ENCODE measurements at places on chromosomes 2 and 18.

DNA sequence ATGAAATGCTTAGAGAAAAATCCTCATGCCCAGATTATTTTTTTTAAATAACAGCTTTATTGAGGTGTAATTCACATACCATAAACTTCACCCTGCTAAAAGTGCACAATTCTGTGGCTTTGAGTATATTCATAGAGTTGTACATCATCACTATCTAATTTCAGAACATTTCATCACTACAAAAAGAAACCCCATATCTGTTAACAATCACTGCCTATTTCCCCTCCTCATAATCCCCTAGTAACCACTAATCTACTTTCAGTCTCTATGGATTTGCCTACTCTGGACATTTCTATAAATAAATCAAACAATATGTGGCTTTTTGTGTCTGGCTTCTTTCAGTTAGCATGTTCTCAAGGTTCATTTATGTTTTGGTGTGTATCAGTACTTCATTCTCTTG is 51.4 kb downstream of the OSBPL1A start:
- no peak for DNase-seq

GRCh38 chr18:55301824-55302166 is 286.2 kb downstream of the TCF4 start:
- no peak for DNase-seq

DNA sequence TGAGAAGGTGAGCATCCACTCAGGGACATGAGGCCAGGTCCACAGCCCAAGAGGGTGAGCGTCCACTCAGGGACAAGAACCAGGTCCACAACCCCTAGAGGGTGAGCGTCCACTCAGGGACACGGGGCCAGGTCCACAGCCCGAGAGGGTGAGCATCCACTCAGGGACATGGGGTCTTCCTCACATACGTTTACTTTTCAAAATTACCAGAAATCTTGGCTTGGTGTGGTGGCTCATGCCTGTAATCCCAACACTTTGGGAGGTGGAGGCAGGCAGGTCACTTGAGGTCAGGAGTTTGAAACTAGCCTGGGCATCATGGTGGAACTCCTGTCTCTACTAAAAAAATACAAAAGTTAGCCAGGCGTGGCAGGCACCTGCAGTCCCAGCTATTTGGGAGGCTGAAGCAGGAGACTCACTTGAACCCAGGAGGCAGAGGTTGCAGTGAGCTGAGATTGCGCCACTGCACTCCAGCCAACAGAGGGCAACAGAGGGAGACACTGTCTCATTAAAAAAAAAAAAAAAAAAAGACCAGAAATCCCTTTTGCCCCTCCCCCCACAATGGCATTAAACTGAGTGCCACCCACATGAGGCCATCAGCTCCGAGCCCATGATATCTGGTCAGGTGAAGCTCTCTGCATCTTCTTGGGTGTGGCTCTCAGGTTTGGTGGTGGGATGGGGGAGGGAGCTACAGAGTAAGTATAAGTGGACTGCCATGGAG is 9.0 kb upstream of the MBP start:
- DNase-seq = no peak

GRCh38 chr2:42771546-42772153 is 7.7 kb upstream of the OXER1 start:
- no peak for DNase-seq

DNA sequence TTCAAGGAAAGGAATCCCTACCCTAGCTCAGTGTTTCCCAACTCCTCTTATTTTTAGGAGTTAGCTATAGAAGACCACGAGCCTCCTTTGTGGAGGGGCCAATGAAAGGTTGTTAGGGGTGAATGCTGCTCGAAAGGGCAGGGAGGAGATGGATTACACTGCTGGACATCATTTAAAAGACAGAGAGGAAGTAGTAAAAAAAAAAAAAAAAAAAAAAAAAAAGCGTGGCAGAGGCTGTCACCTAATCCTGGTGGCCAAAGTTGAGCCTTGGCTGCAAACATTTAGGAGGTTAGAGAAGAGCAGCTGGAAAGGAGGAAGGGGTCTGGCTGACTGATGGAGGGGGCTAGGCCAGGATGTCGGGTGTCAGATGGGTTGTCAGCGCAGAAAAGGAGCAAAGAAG is 139.0 kb upstream of the KLF7 start:
- no peak for DNase-seq

- no peak for DNase-seq
Observed at GRCh38 chr18:2002151-2002550, 569.2 kb downstream of the METTL4 start.

DNA sequence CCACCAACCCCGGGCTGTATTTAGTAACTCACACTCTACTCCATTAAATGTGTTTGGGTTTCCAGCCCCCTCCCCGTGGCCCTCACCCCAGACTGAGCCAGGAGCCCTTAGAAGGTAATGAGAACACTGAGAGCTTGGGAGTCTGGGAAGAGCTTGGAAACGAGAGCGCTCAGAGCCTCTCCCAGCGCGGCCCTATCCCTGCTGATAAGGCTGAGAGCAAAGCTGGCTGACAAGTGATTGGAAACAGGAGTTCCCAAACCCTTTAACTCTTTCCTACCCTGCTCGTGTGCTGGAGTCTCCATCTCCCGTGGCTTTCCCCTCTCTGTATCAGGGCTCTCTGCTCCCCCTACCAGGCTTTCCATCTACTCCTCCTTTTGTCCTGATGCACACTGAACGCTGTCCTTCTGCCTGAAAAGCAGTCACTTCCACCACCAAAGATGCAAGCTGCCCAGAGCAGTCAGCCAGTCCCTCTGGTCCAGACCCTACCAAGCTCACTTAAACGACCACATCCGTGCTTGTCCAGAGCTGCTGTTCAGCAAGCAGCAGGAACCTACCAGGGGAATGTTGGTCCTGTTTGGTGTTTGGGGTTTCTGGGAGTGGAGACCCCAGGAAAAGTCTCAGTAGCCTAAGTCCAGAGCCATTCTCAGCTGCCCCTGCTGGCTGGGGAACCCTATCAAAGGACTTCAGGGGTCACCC is 100.0 kb upstream of the PKDCC start:
- no peak for DNase-seq

Measured in AG04450 (cell line).